ENCODE measurements at places on chromosomes 11 and 22.

DNA sequence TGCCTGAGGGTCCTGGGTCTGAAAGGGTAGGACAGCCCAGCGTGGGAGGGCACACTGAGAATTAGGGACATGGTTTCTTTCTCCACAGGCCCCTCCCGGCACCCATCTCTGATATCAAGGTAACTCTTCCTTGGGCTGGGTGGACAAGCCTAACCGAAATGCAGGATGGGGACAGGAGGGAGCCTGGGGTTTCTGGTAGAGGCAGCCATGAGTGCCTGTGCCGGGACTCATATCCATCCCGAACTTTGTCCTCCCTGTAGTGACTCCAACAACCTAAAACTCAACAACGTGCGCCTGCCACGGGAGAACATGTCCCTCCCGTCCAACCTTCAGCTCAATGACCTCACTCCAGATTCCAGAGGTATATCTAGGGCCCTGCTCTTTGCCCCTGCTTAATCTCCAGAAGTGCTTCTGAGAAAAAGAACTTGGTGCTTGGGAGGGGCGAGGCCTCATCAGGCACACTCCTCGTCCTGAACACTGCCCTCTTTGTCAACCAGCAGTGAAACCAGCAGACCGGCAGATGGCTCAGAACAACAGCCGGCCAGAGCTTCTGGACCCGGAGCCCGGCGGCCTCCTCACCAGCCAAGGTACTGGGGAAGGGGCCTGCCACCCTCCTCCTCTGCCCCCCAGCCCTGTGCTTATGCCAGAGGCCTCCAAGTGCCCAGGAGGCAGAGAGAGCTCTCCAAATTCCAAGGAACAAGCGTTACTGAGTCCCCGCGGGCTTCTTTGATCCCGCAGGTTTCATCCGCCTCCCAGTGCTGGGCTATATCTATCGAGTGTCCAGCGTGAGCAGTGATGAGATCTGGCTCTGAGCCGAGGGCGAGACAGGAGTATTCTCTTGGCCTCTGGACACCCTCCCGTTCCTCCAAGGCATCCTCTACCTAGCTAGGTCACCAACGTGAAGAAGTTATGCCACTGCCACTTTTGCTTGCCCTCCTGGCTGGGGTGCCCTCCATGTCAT is 3.1 kb downstream of the TMEM25 start:
- DNase-seq = no peak

- no peak for DNase-seq
Observed at GRCh38 chr22:44147821-44148574, 32.7 kb upstream of the PARVG start.

- DNase-seq = no peak
Observed at GRCh38 chr22:48719978-48720661, 1107.6 kb downstream of the BRD1 start.

GRCh38 chr22:20380486-20380885 is 13.5 kb upstream of the ZNF74 start:
- no peak for DNase-seq

DNA sequence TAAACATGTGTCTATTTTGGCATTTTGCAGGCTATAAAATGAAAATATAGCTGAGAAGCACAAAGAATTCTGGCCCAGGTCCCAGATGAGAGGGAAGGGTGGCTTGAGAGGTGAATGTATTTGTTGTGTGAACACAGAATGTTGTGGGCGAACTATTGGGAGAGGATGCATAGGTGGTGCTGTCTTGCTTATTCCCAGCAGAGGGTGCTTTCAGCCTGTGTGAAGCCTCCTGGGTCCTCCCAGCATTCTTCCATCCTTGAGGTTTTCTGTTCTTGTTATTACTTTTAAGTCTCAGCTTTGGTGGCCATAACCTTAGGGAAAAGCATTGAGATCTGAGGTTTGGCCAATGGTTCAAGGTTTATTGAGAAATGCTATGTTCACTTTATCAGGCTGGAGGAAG is 108.7 kb upstream of the SNX19 start:
- DNase-seq = no peak

Data from CD4-positive, alpha-beta T cell treated with Interleukin-21 for 1 hour (primary cell).